ENCODE measurements at places on chromosomes 2 and 18. TPM values are rescaled to one million over a fixed set of nuclear protein-coding genes. Genes with fewer than 3 reads are reported as not detected.

DNA sequence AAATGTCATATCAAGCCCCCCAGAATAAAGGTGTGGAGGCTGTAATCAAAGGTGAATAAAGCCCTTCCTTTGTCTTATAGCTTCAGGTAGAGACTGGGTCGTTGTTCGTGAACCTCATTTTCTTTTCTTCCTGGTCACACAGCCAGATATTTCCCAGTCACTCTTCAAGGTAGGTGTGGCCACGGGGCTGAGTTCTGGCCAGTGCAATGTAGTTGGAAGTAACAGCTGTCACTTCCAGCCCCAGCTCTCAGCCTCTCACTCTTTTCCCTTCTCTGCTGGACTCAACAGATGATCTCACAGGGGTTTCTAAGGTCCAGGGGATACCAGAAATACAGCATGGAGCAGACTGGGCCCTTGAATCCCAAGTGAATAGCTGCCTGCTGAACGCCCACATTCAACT, 15.8 kb upstream of the TRPM8 start:
- DNase-seq, result no peak

DNA sequence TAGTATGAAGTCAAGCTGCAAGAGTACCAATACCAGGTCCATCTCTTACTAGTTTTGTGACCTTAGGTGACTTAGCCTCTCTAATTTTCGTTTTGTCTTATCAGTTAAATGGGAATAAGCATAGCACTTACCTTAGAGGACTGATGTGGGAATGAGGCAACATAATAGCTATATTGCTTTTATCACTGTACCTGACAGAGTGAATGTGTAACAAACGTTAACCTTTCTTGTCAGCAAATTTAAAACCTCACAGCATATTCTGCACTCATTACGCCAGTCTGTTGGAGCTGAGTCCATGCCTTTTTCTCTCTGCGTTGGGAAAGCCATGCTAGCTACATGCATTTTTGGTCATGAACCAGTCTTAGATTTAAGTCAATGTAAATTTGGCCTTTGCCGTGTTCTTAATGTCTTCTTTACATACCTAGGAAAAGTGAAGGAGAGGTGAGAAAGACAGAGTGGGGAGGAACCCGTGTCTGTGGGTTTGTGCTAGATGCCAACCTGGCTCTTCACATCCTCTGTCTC, at the start of gene IL36B:
TSS of gene IL36B (minus strand) at position 472 of the 522 bp plus-strand sequence.
- no peak for DNase-seq

- DNase-seq, result peak; percentile 34
Measured at GRCh38 chr18:68083776-68084175, 567.3 kb upstream of the DSEL start.

DNA sequence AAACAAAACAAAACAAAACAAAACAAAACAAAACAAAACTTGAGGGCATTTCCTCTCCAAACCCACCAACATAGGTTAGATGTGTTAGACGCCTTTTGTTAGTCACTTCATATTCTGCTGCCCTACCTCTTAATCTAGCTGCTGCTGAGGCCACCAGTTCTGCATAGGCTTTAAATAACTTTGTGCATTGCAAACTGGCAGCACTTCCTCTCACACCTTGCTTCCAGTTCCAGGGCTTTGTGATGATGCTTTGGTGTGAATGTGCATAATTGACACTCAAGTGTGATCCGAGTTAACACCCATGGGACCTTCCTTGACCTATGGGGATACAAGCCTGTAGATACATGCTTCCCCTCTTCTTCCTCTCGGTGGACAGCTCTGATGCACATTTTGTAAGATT, 2.3 kb upstream of the SERPINB11 start:
- DNase-seq, result no peak

SLC9A2 gene
- not detected for total RNA-seq

GRCh38 chr2:11532416-11533055, 1.3 kb upstream of the GREB1 start:
- DNase-seq, result peak; percentile 88

CYP26B1 gene
- 0.43 TPM for total RNA-seq

- no peak for DNase-seq
Measured at GRCh38 chr18:24043403-24043802, 28.8 kb downstream of the TTC39C start.

GRCh38 chr2:54444503-54444902, 11.6 kb upstream of the SPTBN1 start:
- DNase-seq, result no peak

GRCh38 chr18:56248610-56249235, 389.7 kb downstream of the TXNL1 start:
- DNase-seq, result no peak

- DNase-seq, result peak; percentile 44
Measured at GRCh38 chr2:140990416-140990815, 1140.4 kb downstream of the LRP1B start.

- DNase-seq, result no peak
Measured at GRCh38 chr2:234448506-234449184, 48.2 kb downstream of the ARL4C start.

DNA sequence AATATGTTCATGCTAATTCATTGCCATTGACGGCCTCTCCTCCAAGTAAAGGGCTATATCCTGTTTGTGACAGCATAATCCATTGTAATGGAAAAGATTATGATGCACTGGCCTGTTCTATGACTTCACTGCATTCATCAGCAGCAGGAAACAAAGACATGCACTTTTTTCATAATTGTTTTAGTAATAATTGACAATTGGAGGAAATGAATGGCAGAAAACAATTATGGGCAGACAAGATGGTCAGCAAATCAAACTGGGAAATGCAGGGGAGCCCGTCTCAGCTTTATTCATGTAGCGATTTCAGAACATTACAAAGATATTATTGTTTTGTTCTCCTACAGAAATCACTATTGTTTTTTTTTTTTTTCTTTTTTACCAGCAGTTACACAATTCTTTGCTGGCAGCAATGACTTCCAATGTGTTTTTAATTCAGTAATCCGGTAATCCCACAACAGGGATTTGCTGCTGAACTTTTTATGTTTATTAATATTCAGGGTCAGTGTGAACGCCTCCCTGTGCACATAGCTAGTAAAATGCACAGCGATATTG, 33.8 kb upstream of the RASGRP3 start:
- no peak for DNase-seq

Data from fibroblast of villous mesenchyme (primary cell).